ENCODE measurements at places on chromosomes 2 and 18. TPM values are rescaled to one million over a fixed set of nuclear protein-coding genes. Genes with fewer than 3 reads are reported as not detected.

DNA sequence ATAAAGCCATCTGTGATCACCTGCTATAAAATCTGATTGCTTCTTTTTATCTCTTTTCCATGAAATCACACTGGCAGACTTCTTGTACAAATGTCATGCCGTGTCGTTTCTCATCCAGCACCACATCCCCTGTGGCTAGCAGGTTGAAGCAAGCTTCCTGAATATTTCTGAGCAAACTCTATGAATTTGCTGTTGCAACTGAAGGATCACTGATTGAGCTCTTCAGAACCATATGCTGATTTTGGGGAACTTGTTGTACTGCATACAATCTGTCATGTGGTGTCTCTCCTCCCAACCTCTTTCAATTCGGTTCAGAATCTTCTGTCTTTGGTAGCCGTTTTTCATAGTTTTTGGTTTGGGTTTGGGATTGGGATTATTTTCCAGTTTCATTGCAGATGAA lies 57.7 kb upstream of the RBMS1 start:
- no peak for DNase-seq

- DNase-seq: no peak
Measured at GRCh38 chr2:127913808-127914457, 28.2 kb upstream of the AMMECR1L start.

GRCh38 chr2:239275044-239275685 lies 125.7 kb downstream of the HDAC4 start:
- peak; percentile 94 for DNase-seq

GRCh38 chr2:236899146-236899545 lies 186.5 kb upstream of the COPS8 start:
- DNase-seq: no peak

DNA sequence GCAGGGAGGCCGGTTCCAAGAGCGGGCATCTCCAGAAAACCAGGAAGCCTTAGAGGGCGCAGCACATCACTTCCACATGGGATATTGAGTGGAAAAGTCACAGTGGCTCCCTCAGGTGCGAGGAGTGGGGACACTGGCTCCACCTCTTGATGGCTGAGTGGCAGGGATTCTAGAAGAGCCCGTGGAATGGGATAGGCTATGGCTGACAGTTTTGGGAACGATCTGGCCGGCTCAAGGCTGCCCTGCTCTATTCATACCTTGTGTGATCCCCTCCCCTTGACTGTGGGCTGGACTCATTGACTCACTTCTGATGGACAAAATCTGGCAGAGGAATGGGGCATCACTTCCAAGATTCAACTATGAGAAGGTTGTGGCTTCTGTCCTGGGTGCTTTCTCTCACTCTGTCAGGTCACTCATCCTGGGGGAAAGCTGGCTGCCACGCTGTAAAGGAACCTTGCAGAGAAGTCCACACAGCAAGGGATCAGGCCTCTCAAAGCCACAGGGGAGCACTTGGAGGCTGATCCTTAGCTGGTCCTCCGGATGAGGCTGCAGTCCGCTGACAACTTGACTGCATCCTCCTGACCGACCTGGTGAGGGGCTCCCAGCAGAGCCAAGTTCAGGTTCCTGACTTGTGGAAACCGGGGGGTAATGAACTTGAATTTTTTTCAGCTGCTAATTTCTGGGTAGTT lies 46.7 kb upstream of the HS6ST1 start:
- DNase-seq: no peak

GRCh38 chr2:147109291-147109690 lies 735.5 kb upstream of the ACVR2A start:
- no peak for DNase-seq

DNA sequence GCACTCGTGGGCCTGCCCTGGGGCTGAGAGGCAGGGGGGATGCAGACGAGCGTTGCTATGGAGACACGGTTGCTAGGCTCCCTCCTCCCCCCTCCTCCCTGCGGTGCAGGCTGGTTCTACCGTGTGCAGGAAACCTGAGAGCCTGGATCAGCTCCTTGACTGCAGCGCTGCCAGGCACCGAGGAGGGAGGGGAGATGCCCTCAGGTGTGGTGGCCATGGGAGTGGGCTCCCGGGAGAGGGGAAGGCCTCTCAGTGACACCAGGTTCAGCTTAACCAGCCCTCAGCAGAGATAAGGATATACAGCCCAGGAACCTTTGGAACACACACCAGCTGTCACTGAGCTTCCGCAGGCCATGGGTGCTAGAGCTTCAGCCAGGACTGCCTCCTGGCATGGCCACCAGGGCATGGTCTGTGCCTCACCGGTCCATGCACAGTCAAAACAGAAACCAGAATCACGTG lies 124.4 kb upstream of the PXDN start:
- DNase-seq: no peak

DNA sequence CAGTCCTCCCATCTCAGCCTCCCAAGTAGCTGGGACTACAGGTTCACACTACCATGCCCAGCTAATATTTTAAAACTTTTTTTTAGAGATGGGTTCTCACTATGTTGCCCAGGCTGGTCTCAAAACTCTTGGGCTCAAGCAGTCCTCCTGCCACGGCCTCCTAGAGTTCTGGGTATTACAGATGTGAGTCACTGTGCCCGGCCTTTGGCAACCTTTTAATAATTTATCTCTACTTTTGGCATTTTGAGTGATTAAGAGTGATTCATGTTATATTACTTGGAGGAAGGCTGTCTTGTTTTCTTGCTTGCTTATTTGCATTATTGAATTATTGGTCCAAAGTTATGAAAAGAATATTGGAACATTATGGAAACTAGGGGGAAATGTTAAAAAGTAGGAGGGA lies 24.3 kb downstream of the NCOA1 start:
- no peak for DNase-seq

DNA sequence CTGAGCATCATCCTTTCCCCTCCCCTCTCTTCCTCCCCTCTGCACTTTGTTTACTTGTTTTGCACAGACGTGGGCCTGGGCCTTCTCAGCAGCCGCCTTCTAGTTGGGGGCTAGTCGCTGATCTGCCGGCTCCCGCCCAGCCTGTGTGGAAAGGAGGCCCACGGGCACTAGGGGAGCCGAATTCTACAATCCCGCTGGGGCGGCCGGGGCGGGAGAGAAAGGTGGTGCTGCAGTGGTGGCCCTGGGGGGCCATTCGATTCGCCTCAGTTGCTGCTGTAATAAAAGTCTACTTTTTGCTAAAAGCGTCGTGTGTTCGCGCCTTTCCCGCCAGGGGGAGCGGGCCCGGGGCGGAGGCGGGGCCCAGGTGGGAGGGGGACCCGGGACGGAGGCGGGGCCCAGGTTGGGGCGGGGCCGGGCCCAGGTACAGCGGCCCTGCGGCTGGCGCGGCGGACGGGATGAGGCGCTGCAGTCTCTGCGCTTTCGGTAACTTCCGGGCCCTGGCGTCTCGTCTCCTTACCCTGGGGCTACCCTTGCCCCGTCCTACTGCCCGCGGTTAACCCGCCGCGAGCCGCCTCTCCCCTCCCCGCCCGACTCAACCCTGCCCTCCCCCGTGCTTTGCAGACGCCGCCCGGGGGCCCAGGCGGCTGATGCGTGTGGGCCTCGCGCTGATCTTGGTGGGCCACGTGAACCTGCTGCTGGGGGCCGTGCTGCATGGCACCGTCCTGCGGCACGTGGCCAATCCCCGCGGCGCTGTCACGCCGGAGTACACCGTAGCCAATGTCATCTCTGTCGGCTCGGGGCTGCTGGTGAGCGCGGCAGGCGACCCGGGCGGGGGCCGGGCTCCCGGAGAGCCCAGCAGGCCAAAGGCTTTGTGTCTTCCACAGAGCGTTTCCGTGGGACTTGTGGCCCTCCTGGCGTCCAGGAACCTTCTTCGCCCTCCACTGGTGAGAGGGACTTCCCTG lies at the start of gene KRTCAP3:
KRTCAP3 (plus strand) TSS at position 424 of the 962 bp plus-strand sequence; CDS start at position 456, 32 bp downstream.
- DNase-seq: no peak

DNA sequence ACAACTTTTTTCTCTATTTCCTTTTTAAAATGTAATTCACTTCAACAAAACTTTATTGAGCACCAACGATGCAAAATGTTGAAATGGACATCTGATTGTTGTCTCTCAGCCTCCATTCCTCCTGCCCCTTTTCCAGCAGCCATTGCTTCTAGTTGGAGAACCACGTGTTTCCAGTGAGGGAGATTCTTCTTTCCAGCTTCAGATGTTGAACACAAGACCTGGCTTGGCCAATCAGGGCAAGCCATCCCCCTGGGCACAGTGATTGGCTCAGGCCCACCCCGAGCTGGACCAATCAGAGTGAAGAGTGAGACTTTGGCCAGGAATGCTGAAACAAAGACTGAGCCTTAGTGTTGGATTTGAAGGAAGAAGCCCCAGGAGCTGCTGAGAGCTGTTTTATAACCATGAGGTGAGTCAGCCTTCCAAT lies 59.0 kb downstream of the E2F6 start:
- DNase-seq: peak; percentile 55

LIMS1 gene
- total RNA-seq: 162 TPM

CFC1 gene
- not detected for total RNA-seq

Measured in fibroblast of villous mesenchyme (primary cell).